ENCODE measurements at places on chromosomes 7 and 10.
A peak's percentile ranks its signal among the peaks of the same experiment; 100 is the strongest.

DNA sequence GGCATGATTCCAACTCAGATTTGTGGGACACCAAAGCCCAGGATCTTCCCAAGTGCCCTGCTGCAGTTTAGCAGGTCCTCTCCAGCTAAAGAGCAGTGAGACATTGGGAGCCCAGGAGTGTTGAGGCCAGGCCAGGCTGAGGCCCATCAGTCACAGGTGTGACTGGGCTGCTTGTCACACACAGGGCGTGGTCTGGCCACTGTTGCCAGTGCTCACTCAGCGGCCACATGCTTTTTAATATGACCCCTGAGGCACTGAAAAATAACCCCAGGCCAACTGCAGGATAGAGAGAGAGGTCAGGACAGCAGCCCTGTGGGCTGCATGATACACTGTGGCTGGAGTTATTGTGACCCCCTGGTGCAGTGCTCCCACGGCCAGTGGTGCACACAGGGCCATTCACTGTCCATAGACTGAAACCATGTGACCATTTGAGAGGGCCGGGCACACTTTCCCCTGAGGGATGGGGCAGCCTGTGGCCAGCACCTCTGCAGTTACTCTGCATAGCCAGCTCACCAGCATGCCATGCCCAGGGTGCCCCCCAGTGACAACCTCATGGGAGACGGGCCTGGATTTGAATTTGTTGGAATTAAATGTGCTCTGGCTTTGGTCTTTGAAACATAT is 4.2 kb downstream of the GDF2 start:
- DNase-seq: no peak

DNA sequence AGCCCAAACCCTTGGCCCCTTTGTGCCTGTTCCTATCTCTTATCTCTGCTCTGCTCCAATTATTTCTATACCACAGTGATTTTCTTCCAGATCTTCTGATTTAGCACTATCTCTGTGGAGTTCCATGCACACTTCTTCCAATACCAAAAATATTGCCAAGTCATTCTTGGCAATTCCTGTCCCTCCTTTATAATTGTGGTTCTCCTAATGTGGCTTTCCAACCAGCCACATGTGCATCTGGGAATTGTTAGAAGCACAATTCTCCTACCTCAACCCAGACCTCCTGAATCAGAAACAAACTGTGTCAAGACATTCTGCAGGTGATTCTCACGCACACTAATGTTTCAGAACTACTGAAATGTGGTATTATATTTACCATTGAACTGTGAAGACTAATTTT is 447.8 kb upstream of the IGFBP3 start:
- DNase-seq: no peak

DNA sequence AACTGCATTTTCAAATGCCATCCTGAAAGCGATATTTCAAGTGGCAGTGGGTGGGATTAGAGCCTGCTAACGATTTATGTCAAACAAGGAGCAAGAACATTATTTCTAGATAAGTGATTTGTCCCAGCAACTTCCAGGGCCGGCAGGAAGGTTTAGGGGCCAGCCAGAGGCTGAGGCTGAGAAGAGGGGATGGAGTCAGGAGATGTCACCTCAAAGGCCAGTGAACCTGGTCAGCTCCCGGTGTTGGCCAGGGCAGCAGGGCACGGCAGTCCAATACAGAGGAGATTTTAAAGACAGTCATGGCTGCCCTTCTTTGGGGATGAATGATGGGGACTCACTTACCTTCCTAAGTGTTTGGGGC is 105.7 kb upstream of the PPIF start:
- no peak for DNase-seq

GRCh38 chr10:44043646-44044375 is 341.1 kb downstream of the CXCL12 start:
- no peak for DNase-seq

GRCh38 chr7:131365838-131366237 is 38.2 kb downstream of the MKLN1 start:
- no peak for DNase-seq

DNA sequence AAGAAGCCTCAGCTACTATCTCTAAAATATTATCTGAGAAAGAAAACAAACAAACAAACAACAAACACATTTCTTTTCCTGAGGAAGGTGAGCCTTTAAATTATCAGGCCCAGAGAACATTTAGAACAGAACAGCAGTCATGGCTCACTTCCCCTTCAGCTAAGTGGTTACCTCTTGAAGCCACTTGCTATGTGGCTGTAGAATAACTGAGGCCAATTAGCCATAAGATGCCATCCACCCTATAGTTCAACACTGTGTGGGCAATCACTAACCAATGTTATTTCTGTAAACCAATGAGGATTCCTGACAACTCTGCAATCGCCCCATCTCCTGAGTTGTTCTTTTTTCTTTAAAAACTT is 3.7 kb upstream of the UPP1 start:
- DNase-seq: no peak

- DNase-seq: no peak
Observed at GRCh38 chr10:114172216-114172615, 1.8 kb downstream of the CCDC186 start.

GRCh38 chr10:101562231-101562630 is 25.8 kb downstream of the POLL start:
- no peak for DNase-seq

GRCh38 chr7:128005759-128006159 is 25.5 kb downstream of the LRRC4 start:
- DNase-seq: no peak

GRCh38 chr10:7102557-7103349 is 308.1 kb downstream of the SFMBT2 start:
- no peak for DNase-seq

DNA sequence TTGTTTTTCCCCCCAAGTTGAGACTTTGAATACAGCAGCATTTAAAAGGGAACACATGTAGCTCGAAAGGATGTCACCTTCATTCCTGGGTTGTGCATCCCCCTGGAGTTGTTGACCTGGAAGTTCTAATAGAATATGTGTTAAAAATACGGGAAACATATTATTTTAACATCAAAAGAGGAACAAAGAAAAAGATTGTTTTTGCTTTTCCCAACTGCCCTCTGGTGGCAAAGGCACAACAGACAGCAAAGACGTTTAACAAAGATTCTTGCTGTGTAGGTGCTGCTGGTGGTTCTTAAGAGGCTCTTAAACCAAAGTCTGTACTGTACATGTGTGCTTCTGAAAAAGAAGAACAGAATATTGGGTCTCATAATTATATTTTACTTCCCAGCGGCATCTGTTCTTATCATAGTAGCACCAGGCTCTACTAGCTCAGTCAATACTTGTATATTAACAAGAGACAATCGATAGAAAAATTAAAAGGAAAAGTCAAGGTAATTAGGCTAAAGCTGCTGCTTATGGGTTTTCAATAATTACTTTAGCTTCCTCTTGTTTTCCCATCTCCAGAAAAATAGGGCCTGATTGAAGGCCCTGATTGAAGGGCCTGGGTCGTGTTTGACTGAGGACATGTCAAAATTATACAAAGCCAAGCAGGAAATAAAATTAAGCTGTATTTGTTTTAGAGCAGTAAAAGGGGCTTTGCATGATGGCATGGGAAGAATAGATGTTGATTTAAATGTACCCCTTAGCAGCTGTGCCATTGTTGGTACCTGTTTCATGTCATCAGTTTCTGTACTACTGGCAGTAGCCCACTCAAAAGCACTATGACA is 384.2 kb upstream of the LRGUK start:
- peak; percentile 4 for DNase-seq

GRCh38 chr7:27079234-27079975 is 16.4 kb downstream of the HOXA1 start:
- no peak for DNase-seq

DNA sequence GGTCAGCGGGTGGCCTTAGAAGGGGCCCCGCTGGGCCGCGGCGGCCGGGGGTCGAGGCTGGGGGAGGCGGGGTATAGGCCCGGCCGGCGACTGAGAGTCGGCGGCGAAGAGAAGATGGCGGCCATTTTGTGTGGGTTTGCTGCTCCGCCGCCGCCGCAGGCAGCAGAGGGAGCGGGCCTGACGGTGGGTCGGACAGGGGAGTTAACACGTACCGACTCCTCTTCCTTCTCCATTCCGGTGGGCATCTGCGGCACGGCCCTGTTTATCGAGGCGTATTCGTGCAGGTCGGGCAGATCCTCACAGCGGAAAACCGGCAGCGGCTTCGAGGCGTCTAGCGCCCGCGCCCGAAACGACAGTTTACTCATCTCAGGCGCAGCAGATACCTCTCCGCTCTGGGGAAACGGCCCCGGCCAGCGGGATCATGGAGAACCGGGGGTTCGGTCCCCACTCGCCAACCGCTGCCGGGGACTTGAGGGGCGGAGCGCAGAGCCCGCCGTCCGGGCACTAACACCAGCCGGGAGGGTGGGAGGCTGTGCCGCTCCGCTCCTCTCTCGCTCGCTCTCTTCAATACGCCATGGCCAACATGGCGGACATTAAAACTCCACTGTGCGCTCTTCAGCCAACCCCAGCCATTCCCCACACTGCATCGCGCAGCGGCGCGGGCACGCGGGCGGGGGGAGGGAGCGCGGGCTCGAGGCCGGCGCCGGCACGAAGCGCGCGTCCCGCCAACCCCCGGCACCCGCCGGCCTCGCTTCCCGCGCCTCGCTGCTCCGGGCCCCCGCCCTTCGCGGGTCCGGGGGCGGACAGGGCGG is at the start of gene EPC1:
Gene EPC1, minus strand, starts transcription at position 608 of the 812 bp plus-strand sequence. Its CDS starts 243 bp downstream, at position 365.
- DNase-seq: peak; percentile 73

All from neural crest cell (in vitro differentiated cells).